ENCODE measurements at places on chromosomes 13 and 19.

- DNase-seq: no peak
Measured at GRCh38 chr13:41311406-41312175, 524 bp downstream of the NAA16 start.

DNA sequence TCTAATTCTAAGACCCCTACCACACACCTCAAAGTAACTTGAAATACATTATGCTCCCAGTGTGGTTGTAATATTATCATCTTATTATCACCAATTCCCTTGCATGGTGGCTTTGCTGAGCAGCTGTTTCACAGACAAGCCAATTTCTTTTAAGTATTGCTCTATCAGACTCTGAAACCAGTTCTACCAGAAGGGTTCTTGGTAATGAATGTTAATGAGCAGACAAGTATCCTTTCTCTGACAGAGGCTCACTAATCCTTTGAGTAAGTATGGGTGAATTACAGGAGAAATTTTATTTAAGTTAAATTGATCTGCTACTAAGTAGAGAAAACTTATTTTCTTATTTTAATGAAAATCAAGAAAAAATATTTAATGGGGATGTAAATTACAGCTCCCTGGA lies 326.0 kb downstream of the GPC6 start:
- DNase-seq: no peak

- no peak for DNase-seq
Measured at GRCh38 chr13:42751693-42752092, 29.7 kb upstream of the FAM216B start.

DNA sequence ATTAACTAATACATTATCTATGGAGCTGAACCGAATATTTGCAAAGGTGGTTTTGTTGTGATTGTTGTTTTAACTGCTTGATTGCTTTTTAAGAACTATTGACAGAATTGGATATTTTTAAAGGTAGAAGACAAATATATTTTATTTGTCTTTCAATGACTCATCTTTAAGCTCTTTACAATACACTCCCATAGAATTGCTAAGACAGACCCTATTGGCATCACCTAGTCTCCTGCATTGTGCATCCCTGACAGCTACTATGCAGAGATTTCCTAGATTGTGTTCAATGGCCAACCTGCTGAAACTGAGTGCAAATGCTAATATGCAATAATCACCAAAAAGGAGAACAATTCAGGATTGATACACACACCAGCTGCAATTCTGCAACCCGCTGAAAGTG lies 19.7 kb upstream of the SCEL start:
- DNase-seq: no peak

- DNase-seq: no peak
Measured at GRCh38 chr13:73767747-73768315, 366.4 kb downstream of the KLF12 start.

DNA sequence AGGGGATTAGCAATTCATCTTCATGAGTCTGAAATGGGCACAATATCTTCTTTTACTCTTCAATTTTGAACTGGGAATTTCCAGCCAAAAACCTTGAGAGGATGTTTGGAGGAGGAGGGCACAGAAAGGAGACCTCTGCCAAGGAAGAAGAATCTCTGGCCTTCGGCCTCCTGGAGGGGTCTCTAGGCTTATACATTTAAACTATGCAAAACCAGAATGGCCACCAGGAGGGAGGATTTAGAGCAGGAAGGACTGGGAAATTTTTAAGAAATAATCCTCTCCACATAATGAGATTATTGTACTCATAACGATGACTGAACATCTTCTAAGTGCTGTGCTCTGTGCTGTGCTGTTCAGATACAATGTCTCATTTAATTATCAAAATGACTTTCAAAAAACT lies 325.9 kb downstream of the NDFIP2 start:
- DNase-seq: no peak

DNA sequence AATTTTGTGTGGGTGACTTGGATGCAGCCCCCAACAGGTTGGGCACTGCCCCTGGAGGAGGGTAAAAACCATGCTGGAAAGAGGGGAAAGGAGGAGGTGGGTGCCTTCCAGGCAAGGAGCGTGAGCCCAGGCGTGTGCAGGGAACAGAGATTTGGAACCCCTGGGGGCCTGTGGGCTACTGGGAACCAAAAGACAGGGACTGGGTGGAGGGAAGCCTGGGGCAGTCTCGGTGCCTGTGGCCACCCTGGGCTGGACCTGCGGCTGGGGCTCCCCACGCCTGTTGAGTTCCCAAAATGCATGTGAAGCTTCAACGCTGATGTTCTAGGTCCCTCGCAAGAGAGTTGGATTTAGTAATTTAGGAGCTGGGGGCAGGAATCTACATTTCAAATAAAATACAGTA lies 24.8 kb downstream of the GGACT start:
- DNase-seq: no peak

GRCh38 chr19:54279406-54279962 lies 1.4 kb downstream of the LILRB2 start:
- no peak for DNase-seq

DNA sequence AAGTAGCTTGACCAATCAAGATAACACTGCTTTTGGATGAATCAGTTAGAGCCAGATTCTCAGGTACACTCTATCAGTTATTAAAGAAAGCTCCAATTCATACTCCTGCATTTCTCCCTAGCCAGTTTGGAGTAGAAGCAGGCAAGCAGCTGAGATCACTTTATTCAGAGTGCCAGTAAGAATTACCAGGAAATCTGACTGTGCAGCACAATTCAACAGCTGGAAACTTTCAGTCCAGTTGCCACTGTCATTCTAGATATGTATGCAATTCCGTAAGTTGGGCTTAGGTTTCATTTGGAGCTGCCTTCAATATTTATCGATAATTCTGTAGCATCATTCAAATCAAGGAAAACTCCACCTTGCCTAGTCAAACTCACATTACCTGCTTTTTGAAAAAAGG lies 2625.6 kb upstream of the PCDH20 start:
- DNase-seq: no peak

DNA sequence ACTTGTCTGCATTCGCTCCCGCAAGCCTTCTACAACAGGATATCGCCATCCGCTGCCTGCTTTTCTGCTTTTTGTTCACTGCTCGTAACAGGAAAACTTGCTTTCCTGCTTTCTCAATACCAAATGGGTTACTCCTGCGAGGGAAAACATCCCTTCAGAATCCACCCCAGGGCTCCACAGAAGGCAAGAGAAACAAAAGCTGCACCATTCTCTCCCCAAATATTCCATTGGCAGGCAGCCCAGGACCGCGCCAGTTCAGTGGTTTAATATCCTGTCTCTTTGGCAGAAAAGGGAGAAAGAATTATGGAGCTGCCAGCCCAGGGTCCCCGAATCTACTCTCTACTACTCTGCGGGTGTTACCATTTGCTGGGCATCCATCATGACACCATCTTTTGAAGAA lies 84.7 kb upstream of the DOCK9 start:
- no peak for DNase-seq

- peak; percentile 42 for DNase-seq
Measured at GRCh38 chr13:60396783-60397703, at the start of gene TDRD3. TDRD3 (plus strand) TSS chr13:60397220; CDS start chr13:60397365, 145 bp downstream.

- no peak for DNase-seq
Measured at GRCh38 chr19:10105509-10106099, 558 bp upstream of the PPAN start.

DNA sequence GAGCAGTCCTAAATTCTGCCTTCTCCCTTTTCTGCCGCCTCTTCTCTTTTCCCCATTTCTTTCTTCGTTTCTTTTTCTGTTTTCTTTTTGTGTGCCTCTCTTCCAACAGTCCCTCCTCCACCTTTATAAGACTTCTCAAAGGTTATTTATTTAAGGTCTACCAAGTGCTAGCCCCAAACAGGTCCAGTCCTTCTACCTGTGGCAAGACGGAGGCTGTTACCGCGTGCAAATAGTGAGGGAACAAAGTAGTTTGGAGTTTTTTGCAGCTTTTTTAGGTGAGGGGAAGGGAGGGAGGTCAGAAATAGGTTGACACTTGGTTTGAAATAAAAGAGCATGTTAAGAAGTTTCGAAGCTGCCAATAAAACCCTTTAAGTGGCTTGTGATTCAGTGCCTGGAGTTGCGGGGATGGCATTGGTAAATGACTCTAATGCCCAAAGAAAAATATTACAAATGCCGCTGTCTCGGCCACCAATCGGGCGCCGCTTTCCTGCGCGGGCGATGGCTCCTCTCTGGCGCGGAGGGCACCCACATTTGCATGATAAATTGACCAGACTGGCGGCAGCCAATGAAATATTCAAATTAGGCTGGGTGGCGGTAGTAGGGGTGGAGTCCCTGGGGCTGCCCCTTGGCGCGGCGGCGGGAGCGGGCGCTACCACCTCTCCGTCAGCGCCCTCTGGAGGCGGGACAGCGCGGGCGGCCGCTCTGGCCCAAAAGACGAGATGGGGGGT lies 7.5 kb upstream of the TSHZ3 start:
- no peak for DNase-seq

DNA sequence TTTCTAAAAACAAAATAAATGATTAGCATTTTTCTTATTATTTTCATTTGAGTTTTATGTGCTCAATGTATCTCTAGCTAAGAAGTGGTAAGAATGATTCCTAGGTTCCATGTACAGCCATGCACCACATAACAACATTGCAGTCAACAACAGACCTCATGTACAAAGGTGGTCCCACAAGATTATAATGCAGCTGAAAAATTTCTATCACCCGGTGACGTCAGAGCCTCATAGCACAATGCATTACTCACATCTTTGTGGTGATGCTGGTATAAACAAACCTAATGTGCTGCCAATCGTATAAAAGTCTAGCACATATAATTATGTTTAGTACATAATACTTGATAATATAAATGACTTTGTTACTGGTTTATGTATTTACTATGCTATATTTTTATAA lies 120.5 kb downstream of the SLC7A1 start:
- DNase-seq: no peak

DNA sequence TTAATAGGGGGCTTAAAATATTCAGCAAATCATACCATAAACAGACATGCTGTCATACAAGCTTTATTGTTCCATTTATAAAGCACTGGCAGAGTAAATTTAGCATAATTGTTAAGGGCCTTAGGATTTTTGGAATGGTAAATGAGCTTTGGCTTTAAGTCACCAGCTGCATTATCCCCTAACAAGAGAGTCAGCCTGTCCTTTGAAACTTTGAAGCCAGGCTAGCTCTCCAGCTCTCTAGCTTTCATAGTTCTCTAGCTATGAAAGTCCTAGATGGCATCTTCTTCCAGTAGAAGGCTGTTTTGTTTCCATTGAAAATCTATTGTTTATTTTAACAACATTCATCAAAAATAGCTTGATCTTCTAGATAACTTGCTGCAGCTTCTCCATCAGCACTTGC lies 420.8 kb upstream of the GPC6 start:
- DNase-seq: no peak

- no peak for DNase-seq
Measured at GRCh38 chr19:29886586-29886985, 55.5 kb upstream of the URI1 start.

- no peak for DNase-seq
Measured at GRCh38 chr19:12912571-12912970, 6.5 kb downstream of the SYCE2 start.

GRCh38 chr19:1455336-1456120 lies 5.6 kb downstream of the APC2 start:
- no peak for DNase-seq

- no peak for DNase-seq
Measured at GRCh38 chr19:8028951-8029491, 23.5 kb upstream of the CCL25 start.

DNA sequence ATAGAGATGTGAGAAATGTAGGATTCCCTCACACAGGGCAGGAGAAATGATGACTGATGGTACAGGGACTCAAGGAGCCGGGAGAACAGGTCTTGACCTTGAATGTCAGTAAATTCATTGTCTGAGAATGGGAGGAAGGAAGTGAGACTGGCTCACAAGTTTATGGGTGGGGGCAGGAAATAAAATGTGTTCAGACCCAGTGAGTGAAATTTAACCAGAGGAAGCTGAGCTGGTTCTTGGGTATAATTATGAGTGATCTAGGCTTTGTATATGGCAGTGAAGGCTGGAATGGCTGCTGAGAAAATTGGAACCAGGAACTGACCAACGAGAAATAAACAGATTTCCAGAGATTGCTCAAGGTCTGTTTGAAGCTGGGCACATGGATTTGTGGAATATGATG lies 6.3 kb upstream of the IGSF23 start:
- no peak for DNase-seq

DNA sequence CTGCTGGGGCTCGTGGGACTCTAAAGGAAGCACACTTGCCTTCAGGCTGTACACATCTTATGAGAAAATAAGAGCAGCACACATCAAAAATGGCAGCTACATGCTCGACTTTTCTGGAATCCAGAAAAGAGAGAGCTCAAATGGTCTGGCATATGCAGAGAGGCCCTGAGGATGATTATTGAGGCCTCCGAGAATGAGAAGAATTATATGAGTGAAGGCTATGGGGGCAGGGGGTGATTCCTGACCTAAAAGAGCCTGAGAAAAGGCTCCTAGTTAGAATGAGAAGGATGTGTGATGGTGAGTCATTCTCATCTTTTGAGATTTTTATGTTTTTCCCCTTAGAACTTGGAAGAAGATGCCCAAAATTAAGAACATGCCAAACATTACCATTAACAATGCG lies 97.1 kb downstream of the HSPH1 start:
- DNase-seq: no peak

- DNase-seq: no peak
Measured at GRCh38 chr13:99464441-99464949, 36.8 kb upstream of the TM9SF2 start.
